ENCODE measurements at places on chromosomes 4 and X. TPM values are rescaled to one million over a fixed set of nuclear protein-coding genes. Genes with fewer than 3 reads are reported as not detected.

The BST1 gene
- 5.2 TPM for polyA plus RNA-seq

The ODAM gene
- polyA plus RNA-seq, result 16.0 TPM

The RNF212 gene
- 6.1 TPM for polyA plus RNA-seq

The SPANXD gene
- not detected for polyA plus RNA-seq

The AFF2 gene
- polyA plus RNA-seq, result 3.4 TPM

The ITIH6 gene
- polyA plus RNA-seq, result not detected

The ZNF157 gene
- 0.86 TPM for polyA plus RNA-seq

GRCh38 chr4:8775121-8775520 lies 96.5 kb downstream of the HMX1 start:
- no peak for DNase-seq

GRCh38 chr4:15695240-15695699 lies 7.6 kb upstream of the BST1 start:
- DNase-seq, result no peak

DNA sequence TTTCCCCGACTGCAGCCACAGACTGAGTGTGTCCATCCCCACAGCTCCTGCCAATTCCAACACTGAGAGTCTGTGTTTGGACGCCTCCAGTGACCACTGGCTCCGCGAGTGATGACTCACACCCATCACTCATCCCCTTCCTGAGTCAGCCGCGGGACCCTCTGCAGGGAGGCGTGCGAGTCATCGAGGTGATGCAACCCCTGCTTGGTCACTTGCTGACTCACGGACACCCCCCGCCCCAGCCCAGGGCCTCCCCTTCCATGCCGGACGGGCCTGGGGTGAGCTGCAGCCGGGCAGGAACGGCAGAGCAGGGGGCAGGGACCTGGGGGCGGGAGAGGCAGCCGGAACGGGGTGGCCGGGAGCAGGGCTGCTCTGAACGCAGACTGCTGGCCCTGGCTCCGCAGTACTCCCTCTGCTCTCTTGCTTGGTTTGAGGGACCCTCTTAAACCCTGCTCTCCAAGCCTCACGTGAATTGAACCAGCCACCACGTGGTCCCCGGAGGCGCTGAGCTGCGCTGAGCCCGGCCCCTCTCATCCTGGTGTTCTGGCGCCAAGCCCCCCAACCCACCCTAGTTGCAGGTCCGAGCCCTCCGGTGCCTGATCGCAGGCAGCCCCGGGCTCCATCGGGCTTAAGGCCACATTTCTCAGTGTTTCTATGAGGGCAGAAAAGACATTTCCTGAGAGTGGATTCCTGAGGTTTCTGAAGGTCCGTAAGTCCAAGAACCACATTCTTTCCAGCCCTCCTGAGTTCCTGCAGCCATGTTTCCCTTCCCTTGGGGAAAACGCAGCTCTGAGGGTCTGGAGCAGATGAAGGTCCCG lies 32.4 kb downstream of the FGFRL1 start:
- DNase-seq, result no peak

DNA sequence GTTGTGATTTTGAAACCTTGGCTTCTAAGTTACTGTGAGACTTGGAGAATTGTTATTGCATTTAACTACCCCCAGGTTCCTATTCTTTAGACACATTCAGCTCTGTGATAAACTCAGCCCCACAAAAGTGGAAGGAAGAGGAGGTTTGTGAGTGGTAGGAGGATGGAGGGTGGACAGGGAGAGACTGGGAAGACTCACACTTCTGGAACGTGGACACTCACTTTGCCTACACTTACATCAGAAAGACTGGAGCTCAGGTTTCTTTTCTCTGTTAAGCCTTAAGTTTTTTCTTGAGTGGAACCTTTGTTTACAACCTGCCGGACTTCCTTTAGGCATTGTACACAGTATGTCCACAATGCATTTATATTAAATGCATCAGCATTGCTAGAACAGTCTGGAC lies 99.0 kb downstream of the AREG start:
- no peak for DNase-seq

GRCh38 chr4:174423257-174423944 lies 98.9 kb downstream of the HPGD start:
- DNase-seq, result no peak

DNA sequence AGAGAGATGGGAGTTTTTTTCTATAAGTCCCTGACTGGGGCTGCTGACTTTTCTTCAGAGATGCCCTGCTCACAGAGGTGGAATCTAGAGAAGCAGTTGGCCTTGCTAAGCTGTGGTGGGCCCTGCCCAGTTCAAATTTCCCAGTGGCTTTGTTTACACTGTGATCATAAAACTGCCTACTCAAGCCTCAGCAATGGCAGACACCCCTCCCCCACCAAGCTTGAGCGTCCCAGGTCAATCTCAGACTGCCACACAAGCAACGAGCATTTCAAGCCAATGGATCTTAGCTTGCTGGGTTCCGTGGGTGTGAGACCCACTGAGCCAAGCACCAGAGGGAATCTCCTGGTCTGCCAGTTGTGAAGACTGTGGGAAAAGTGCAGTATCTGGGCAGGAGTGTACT lies 199.8 kb upstream of the WDFY3 start:
- DNase-seq, result no peak

GRCh38 chr4:10079912-10080588 lies 36.5 kb downstream of the WDR1 start:
- DNase-seq, result no peak

- DNase-seq, result no peak
These were observed 106.7 kb downstream of the ARHGAP6 start for GRCh38 chrX:11558972-11559371.

GRCh38 chrX:141989134-141989533 lies 85.4 kb downstream of the MAGEC1 start:
- no peak for DNase-seq

DNA sequence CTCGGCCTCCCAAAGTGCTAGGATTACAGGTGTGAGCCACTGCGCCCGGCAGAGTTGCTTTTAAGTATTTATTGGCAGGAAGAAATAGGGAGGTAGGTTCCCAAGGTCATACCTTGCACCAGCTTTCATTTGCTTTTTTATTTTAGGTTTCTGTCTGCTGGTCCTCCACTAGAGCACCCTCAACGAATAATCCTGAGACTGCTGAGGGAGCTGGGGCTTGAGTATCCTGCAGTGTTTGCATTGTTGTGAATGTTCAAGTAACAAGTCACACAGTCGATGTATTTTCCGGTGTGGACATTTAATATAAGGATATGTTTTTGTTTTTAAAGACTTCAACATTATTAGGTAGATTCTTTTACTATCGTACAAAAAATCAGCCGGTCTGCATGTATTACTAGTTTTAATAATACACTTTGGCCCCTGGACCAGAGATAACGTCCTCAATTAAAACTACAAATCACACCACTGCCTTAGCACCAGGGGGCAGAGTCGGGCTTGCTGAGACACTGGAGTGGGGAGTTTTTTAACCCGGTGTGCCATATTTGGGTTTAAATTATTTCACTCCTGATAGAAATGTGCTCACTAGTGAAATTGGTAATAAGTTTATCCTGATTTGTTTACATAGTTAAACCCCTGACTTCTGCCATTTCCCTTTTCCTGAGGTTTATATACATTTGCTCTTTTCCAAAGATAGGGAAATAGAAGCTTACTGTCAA lies 11.6 kb downstream of the SMIM20 start:
- no peak for DNase-seq

- DNase-seq, result peak; percentile 35
These were observed 32.2 kb downstream of the TRMT44 start for GRCh38 chr4:8472689-8473197.

- DNase-seq, result no peak
These were observed 34.2 kb downstream of the FAM193A start for GRCh38 chr4:2570551-2571222.

GRCh38 chr4:19486400-19486799 lies 765.3 kb upstream of the SLIT2 start:
- DNase-seq, result no peak

GRCh38 chr4:71692198-71692597 lies 91.7 kb downstream of the GC start:
- DNase-seq, result no peak

- no peak for DNase-seq
These were observed 201.3 kb downstream of the MAD2L1 start for GRCh38 chr4:119865389-119865788.

DNA sequence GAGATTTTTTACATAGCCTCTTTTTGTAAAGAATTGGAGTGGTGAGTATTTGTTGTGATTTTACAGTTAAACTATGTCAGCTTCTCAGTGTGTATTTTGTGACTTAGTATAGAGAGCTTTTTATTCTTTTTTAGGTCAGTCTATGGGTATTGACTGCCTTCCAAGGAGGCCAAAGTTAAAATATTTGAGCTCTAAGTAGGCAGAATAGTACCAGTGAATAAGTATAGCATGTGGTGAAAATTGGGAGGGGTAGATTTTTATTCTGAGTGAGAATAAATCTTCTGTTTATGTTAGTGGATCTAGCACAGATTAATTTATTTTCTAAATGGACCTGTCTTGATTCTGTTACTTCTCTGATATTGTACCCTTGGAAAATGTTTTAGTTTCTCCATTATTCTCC lies 37.5 kb downstream of the HERC3 start:
- no peak for DNase-seq

DNA sequence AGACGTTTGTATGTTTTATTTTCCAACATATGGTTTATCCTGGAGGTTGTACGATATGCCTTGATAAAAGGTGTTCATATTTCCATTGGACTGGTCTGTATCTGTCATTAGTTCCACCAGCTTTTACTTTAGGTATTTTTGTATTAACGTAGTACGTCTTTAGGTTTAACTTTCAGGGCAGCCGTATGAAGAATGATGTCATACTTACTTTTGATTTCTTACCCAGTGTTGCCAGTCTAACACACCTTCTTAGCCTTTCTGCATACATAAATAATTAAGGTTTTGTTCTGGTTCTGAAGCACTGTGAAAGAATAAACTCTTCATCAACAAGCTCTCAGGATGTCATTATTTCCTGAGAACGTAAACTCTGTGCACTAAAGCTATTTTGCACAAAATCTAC lies 18.9 kb upstream of the NEIL3 start:
- no peak for DNase-seq

- DNase-seq, result no peak
These were observed 8.3 kb downstream of the PPM1K start for GRCh38 chr4:88275949-88276515.

GRCh38 chr4:128782076-128782715 lies 27.3 kb upstream of the JADE1 start:
- DNase-seq, result no peak

All from right lung (tissue), 10 donors.